ENCODE measurements at places on chromosomes 5 and 9.

GRCh38 chr9:21943464-21943863, 50.7 kb downstream of the CDKN2A start:
- peaks cover 8% of the 10 kb centered on the region for H3K27me3 ChIP-seq
- H3K4me1 ChIP-seq = no peaks in the 10 kb centered on the region
- no peaks in the 10 kb centered on the region for H3K36me3 ChIP-seq
- H3K4me3 ChIP-seq = no peak overlapping the region
- no peak for DNase-seq
- no peak overlapping the region for H3K27ac ChIP-seq

DNA sequence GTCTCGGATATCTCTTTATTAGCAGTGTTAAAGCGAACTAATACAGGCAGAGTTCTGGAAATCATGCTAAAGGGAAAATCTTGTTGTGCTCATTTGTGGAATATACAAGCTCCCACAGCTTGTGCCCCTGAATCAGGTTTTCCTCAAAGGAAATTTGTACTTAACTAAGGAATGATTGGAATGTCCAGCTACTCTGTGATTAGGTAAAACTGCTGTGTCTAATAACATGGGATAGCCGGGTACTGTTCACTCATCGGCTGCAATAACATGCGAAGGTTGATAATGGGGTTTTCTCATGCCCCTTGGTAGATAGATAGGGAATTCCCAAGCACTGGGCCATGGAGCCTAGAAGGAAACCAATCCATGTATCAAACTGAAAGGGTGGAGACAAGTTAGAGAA, 306.7 kb downstream of the NR2F1-AS1 start:
- peak overlapping the region; percentile 85 for H3K27ac ChIP-seq
- H3K4me1 ChIP-seq = peaks cover 7% of the 10 kb centered on the region
- H3K36me3 ChIP-seq = no peaks in the 10 kb centered on the region
- no peak for DNase-seq
- no peaks in the 10 kb centered on the region for H3K27me3 ChIP-seq

GRCh38 chr5:87746891-87747377, 334.2 kb upstream of the CCNH start:
- H3K4me3 ChIP-seq = no peak overlapping the region
- no peak for DNase-seq
- no peaks in the 10 kb centered on the region for H3K36me3 ChIP-seq
- no peak overlapping the region for H3K27ac ChIP-seq
- peaks cover 5% of the 10 kb centered on the region for H3K4me1 ChIP-seq

DNA sequence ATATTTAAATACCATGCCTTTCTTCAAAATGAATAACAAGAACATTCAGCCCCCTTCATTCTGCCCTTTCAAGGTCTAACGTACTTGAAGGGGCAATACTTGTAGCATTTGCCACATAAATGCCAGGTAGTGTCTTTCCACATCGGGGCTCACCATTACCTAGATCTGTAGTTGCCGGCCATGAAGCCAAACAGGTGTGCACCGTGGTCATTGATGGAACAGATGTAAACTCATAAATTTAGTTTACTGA, 193.0 kb downstream of the CD180 start:
- no peaks in the 10 kb centered on the region for H3K27me3 ChIP-seq
- no peak for DNase-seq
- H3K4me1 ChIP-seq = peaks cover 31% of the 10 kb centered on the region

DNA sequence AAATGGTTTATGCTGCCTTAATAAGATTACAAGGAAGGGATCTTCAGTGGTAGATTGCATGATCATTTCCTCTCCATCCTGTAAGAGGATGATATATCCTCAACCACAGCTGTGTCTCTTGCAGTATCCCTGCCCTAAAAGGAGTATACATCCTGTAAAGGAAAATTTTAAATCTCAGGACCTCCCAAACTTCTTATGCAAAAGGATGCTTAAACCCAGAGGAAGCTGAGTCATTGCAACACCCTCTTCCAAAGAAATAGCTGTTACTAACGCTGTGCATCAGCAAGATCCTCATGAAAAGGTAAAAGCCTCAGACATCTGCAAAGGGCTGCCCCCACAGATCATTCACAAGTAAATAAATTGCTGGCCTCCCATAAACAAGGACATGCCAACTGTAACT, 599.0 kb downstream of the PRELID2 start:
- H3K27ac ChIP-seq = no peak overlapping the region
- no peak overlapping the region for H3K4me3 ChIP-seq
- no peaks in the 10 kb centered on the region for H3K27me3 ChIP-seq
- no peaks in the 10 kb centered on the region for H3K36me3 ChIP-seq

DNA sequence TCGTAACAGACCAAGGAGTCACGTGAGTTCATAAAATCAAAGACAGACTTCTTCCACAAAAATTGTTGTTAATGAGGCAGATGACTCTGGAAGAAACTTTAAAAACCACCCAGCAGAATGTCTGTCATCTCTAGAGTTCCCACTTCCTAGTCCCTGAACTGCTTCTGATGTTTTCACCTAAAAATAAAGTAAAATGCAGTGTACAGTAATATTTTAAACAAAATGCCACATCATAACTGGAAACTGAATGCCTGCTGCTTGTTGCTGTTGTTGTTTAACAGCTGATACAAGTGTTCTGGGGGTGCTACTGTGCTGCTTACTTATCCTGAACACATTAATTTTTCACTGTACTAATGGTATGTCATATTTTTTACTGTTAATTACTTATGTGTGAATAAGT, 577.2 kb downstream of the MTRR start:
- H3K36me3 ChIP-seq = no peaks in the 10 kb centered on the region
- no peak overlapping the region for H3K4me3 ChIP-seq
- DNase-seq = no peak
- no peak overlapping the region for H3K27ac ChIP-seq

DNA sequence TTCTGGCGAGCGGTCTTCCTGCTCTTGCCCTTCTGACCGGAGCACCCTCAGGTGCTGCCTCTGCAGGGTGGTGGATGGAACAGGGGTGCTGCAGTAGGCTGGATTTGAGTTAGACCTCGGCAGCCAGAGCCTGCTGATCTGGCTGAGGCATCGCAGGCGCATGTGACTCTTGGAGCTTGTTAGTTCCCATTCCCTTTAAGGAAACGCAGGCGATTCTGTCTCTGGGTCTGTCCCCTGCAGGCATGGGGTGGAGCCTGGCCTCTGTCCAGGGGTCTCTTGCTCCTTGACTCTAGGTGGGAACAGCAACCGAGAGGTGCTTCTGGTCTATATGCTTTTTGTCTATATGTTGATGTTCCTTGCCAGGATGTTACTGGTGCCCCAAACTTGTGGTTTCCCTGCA, 3.1 kb downstream of the WNK2 start:
- peaks cover 9% of the 10 kb centered on the region for H3K27me3 ChIP-seq
- peak overlapping the region; percentile 83 for H3K4me3 ChIP-seq
- peaks cover 36% of the 10 kb centered on the region for H3K4me1 ChIP-seq
- H3K36me3 ChIP-seq = peaks cover 9% of the 10 kb centered on the region
- no peak overlapping the region for H3K27ac ChIP-seq
- no peak for DNase-seq

DNA sequence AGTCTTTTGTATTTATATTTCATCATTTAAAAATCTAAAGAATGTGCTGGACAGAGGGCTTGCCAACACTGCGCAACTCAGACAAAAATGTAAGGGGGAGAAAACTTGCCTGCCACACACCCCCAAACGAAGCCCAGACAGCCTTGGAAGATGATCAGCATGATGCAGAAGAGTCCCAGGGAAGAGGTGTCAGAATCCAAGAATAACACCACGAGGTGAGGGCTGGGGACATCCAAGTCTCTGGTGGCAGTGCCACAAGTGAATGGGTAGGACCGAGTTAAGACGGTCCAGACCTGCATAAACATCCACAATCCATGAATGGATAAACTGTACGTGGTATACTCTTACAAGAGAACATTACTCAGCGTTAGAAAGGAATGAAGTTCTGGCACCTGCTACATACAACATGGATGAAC, 10.4 kb downstream of the EPB41L4B start:
- H3K27ac ChIP-seq = no peak overlapping the region
- peaks cover 2% of the 10 kb centered on the region for H3K27me3 ChIP-seq
- H3K4me3 ChIP-seq = no peak overlapping the region
- peaks cover 23% of the 10 kb centered on the region for H3K4me1 ChIP-seq

GRCh38 chr5:157630341-157630740, 21.9 kb downstream of the SOX30 start:
- no peaks in the 10 kb centered on the region for H3K4me1 ChIP-seq
- no peaks in the 10 kb centered on the region for H3K36me3 ChIP-seq
- DNase-seq = no peak
- H3K27me3 ChIP-seq = no peaks in the 10 kb centered on the region
- H3K4me3 ChIP-seq = no peak overlapping the region
- H3K27ac ChIP-seq = no peak overlapping the region

DNA sequence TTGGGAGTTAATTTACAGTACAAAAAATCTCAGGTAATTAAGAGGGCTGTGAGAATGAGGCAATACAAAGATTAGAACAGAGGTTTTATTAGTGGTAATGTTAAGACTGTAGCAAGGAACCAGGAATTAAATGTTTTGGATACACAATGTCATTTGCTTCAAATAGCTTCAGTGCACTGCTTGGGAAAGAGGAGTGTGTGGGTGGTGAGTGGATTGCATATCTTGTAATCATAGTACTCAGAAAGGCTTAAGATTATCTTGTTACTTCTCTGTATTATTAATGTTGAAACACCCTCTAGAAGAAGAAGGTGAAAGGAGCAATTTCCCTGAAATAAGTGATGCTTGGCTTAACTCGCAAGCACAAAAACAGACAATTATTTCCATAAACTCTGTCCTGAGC, 21.0 kb upstream of the TBCA start:
- no peaks in the 10 kb centered on the region for H3K4me1 ChIP-seq
- no peak overlapping the region for H3K4me3 ChIP-seq
- DNase-seq = no peak
- H3K27ac ChIP-seq = no peak overlapping the region

DNA sequence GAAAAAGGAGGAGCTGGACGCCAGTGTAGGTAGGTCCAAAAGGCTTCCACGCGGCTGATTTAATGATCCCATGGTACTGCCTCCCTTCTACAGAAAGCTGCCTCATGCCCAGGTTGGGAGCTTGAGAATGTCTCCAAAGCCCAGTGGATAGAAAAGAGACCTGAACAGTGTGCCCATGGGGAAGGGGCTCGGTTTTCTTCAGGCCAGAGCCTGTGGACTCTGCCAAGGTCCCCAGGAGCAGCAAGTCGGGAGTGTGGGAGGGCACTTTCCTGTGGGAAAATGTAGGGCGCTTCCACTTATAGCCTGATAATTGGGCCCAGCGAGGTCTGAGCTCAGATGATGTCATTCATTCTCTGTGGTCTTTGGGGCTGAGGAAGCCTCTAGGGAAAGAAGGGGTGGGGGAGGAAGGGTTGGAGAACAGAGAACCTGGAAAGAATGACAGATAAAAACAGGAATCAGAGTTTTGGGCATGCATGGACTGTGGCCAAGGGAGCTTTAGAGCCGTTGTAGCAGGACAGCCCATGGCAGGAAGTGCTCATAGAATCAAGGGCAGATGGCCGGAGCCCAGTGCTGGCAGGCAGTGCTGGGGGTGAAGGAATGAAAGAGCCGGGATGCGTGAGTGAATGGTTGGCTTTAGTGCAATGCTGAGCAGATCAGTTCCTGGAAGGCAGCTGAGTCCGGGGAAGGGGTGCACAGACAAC, 42.5 kb upstream of the SH3PXD2B start:
- no peaks in the 10 kb centered on the region for H3K4me1 ChIP-seq
- no peak overlapping the region for H3K27ac ChIP-seq
- no peak for DNase-seq

DNA sequence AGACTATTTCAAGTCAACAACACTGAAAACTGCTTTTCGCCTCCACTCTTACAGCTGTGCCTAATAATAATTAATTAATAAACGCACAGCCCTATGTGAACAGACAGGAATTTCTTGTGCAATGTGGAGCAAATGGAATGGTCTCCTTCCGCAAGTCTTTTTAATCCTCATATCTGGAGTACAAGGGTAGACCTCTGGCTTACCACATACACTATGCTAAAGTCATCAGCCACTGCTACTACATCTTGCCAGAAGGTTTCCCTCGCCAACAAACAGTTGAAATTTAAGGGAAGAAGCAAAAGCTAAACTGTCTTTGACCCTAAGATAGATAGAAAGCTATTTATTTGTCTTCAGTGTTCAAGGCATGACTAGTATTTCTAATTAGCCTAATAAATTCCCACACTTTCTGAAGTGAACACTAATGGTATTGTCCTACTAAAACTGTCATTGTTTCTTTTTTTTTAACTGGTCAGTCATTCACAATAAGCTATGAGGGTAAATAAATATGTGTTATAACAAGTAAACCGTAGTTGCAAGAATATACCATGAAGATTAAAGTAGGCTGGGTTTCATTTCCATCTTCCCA, 63.9 kb downstream of the GOLPH3 start:
- DNase-seq = no peak
- H3K4me3 ChIP-seq = no peak overlapping the region
- H3K27me3 ChIP-seq = no peaks in the 10 kb centered on the region
- H3K36me3 ChIP-seq = peaks cover 32% of the 10 kb centered on the region

GRCh38 chr9:127980060-127980705, 606 bp downstream of the EEIG1 start:
- H3K4me3 ChIP-seq = peak overlapping the region; percentile 93
- DNase-seq = peak; percentile 41
- H3K36me3 ChIP-seq = no peaks in the 10 kb centered on the region

DNA sequence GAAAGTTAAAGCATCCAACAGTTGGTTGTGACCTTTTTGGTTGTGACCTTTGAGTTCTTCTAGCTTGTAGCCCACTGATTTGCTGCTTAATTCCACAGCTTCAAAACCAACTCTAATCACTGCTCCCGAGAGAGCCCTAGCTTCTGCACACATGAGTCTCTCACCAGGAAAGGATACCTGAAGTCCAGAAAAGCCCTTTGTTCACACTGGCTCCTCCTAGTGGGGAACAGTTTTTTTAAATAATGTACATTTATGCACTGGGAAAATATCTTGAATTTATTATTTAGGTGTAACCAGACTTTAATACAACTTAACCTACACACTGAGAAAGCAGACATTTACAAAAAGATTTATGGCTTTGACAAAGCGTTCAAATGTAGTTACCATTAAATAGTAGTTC, 120.2 kb upstream of the CCDC152 start:
- no peak overlapping the region for H3K4me3 ChIP-seq
- H3K4me1 ChIP-seq = peaks cover 1% of the 10 kb centered on the region
- H3K27me3 ChIP-seq = no peaks in the 10 kb centered on the region
- no peaks in the 10 kb centered on the region for H3K36me3 ChIP-seq
- no peak for DNase-seq
